ENCODE measurements at places on chromosomes 7 and 10.
A peak's percentile ranks its signal among the peaks of the same experiment; 100 is the strongest.

- no peak for DNase-seq
Observed at GRCh38 chr7:15128716-15129115, 226.2 kb upstream of the DGKB start.

DNA sequence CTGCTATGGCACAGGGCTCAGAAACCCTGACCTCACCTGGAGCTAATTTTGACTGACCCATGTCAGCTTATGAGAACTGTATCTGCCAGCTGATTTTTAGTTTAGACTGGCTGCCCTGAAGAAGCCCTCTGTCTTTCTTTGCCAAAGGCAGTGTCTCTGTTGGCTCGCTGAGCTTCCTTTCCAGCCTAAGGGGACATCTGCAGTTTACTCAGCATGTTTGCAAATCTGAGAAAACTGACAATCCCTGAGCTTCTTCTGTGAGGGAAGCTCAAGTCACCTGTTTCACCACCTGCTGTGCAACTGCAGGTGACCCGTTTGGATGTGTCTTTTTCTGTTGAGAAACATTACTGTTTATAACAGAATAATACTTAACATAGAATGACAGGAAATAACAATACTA, 46.0 kb downstream of the PRKAR2B start:
- DNase-seq: no peak

DNA sequence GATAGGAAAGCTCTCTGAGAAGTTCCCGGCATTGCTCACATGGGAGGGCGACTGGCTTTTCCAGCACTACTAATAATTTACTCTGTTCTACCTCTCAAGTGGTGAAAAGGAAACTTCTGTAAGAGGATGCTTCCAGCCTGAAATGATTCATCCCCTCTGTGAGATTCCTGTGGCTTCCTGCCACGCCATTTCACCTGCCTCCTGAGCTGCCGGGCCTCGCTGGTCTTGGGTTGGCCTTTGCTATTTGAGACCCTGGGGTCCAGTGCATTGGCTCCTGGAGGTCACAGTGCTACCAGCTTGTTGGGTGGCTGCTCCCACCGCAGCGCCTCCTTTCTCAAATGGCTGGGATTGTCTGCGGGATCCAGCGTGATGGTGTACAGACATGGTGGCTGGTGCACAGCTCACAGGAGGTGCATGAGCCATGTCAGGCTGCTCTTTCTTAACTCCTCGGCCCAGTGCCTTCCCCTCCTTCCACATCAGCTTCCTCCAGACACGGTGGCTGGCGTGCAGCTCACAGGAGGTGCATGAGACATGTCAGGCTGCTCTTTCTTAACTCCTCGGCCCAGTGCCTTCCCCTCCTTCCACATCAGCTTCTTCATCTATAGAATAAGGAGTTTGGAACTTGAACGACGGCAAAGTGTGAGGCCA, 42.9 kb upstream of the PCBD1 start:
- DNase-seq: no peak

DNA sequence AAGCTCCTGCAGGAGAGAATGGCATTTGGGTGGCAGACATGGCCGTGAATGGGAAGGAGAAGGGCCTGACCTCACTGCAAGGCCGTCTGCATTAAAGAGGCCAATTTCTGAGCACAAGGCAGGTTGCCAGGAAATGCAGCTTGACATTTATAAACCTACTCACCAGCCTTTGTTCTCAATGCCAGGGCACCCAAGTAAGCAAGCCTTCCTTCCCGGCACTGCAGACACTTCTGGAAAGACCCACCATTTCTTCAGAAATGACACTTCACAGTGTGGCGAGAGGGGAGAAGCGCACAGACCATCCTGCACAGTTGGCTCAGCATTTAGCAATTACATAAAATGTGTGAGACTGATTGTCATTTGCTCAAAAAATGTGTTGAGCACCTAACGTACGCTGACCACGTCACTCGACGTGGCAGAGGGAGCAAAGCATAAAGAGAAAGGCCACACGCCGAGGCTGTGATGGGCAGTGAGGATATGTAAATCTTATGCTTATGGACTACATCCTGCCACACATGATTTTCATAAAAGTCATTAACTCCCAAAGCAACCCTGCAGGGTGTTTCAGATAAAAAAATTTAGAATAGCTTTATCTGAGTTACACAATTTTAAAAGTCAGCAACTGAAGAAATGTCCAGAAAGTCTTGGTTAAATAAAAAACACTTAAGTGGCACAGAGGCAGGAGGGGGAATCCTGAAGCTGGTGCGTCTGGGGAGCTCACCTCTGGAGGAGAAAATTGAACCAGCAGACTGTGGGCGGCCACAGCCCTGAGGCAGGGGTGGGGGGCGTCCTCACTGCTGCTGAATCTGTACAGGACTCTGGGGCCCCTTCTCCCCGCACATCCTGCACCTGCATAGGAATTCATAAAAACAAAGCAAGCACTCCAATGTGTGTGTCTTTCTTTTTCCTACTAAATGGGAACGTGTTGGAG, 543.8 kb downstream of the PTPRN2 start:
- DNase-seq: no peak

GRCh38 chr7:151425670-151426440, 14.1 kb downstream of the CRYGN start:
- no peak for DNase-seq

DNA sequence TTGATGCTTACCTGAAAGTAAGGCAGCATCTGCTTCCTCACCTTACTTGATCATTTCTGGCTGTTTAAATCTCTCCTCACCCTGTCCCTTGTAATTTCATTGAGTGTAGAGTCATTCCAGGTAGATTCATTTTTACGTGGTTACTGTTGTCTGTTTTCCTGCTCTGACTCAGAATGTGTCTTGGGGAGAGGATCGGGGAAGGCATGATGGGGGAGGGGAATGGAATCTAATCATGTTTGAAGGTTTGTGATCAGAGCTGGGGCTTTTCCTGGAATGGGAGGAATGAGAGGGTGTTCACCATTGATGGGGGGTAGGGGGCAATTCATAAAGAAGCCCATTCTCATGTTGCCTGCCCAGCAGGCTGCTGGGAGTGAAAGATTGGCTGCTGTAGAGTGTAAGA, 18.7 kb downstream of the SEC24C start:
- peak; percentile 89 for DNase-seq

- DNase-seq: no peak
Observed at GRCh38 chr10:128258421-128258976, 132.3 kb upstream of the MKI67 start.

DNA sequence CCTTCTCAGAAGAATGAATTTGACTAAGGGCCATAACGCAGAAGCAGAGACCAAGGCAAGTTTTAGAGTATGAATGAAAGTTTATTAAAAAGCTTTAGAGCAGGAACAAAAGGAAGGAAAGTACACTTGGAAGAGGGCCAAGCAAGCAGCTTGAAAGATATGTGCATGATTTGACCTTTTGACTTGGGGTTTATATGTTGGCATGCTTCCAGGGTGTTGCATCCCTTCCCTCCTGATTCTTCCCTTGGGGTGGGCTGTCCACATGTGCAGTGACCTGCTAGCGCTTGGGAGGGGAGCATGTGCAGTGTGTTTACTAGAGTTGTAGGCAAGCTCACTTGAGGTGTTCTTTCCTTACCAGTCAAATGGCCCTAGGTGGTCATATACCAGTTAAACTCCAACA, 37.9 kb upstream of the LRRN3 start:
- DNase-seq: no peak

DNA sequence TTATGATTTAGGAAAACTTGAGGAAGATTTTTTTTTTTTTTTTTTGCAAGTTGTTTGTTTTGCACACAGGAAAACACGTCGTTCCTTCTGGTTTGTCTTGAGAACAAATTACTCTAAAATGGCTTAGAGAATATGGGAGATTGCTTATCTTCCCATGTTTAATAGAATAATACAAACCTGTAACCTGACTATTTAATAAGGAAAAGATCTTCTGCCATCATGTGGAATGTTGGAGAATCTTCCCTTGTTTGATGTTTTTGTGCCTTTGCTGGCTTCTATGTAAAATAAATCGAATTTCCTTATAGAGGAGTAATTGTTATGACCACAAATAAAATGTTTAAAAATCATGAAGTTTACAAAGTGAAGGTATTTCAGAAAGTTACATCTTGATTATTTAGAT, 818.8 kb downstream of the GATA3 start:
- DNase-seq: no peak

DNA sequence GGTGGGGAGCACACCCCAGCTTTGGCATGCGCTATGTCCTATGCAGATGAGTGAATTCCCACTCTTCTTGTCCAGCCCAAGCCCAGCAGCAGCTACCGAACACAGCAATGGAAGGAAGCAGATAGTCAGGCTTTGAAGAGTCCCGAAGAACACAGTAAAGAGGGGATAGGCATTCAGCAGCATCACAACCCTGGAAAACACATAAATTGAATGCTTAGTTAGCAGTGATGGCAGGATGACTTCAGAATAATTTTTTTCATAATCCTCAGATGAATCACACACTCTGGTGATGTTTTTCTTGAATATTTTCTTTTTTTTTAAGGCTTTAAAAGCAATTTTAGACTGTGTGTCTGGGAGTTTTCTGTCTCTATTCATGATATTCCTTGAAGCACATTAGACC, 95.8 kb downstream of the CFAP58 start:
- DNase-seq: no peak

DNA sequence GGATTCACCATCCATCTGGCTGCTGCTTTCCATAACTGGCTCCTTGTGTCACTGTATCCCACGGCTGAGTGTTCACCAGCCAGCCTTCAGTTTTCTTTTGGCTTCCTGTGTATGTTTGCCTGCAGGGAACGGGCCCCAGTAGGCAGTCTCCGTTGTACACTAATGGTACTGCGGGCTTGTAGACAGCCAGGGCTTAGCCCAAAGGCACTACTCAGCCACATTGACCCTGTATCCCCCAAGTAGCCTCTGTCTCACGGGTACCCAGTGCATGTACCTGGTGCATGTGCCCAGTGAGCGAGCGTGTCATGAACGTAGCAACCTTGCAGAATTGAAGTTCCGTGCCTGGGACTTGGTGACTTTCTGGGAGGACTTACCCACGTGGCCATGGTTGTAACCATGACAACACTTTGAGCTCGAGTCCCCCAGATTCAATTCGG, 6.1 kb downstream of the PFKFB3 start:
- DNase-seq: no peak
